ENCODE measurements at places on chromosomes 5 and 9.
A peak's percentile ranks its signal among the peaks of the same experiment; 100 is the strongest.

GRCh38 chr9:129272348-129273025 is 94.4 kb upstream of the IER5L start:
- DNase-seq, result no peak

- DNase-seq, result no peak
Observed at GRCh38 chr9:36169708-36170107, 520 bp downstream of the CCIN start.

DNA sequence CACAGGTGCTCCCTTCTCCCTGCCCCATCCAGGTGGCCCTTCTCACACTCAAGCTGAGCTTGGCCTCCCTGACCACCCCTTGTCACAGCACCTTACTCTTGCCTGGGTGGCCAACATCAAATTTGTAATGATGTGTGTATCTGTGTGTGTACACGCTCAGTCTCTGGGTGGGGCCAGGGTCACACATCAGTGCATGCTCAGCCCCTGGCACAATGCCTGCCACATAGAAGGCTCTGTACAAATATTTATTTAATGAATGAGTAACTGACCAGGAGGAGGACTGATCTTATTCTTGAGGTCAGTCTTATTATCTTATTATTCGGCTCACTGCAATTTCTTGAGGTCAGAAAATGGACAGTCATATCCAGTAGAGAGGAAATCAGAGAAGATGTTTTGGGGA is 41.3 kb upstream of the HAND1 start:
- no peak for DNase-seq

- no peak for DNase-seq
Observed at GRCh38 chr5:135012951-135013391, 21.1 kb downstream of the PITX1 start.

DNA sequence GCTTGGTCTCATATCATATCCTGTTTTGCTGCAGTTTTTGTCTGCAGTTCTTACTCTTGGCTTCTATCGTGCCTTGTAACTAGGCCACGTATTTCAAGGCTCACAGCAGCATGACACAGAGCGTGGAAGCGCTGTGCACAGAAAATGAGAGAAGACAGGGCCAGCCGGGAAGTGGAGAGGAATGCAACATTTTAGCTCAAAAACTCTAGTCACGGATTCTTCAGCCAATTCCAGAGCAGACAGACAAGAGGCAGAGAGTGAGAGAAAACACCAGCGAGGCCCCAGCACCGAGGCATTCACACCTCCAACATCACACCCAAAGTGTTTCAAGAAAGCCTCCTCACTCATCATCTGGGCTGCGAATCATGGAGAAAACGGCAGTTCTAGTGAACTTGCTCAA is 160.8 kb downstream of the DNAH5 start:
- no peak for DNase-seq

DNA sequence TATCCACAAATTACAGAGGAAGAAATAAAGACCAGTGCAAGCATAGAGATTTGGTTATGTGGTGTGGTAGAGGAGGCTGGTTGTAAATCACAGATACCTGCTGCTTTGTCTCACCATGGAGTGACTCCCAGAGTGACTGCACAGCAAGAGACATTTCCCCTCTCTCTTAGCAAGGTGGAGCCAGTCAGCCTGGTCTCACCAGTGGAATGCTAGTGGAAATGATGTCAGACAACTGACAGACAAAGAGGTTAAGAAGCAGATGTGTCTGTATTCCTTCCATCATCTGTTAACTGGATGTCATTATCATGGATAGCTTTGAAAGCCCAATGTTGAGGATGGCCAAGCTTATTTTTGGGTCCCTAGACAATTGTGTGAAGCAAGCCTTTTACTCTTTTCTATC is 509.4 kb upstream of the SEMA6A start:
- no peak for DNase-seq

GRCh38 chr9:93258419-93258817 is 74.5 kb downstream of the WNK2 start:
- DNase-seq, result no peak

DNA sequence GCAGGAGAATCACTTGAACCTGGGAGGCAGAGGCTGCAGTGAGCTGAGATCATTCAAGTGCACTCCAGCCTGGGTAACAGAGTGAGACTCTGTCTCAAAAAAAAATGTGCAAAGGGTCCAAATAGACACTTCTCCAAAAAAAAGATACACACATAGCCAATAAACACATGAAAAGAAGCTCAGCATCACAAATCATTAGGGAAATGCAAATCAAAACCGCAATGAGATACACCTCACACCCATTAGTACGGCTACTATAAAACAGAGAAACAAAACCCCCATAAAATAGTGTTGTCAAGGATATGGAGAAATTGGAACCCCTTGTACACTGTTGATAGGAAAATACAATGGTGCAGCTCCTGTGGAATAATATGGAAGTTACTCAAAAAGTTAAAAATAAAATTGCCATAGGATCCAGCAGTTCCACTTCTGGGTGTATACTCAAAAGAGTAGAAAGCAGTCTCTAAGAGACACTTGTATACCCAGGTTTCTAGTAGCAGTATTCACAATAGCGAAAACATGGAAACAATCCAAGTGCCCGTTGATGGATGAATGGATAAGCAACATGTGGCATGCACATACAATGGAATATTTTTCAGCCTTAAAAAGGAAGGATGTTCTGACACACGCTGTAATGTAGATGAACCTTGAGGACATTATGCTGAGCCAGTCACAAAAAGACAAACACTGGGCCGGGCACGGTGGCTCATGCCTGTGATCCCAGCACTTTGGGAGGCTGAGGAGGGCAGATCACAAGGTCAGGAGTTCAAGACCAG is 57.2 kb upstream of the PPARGC1B start:
- no peak for DNase-seq

DNA sequence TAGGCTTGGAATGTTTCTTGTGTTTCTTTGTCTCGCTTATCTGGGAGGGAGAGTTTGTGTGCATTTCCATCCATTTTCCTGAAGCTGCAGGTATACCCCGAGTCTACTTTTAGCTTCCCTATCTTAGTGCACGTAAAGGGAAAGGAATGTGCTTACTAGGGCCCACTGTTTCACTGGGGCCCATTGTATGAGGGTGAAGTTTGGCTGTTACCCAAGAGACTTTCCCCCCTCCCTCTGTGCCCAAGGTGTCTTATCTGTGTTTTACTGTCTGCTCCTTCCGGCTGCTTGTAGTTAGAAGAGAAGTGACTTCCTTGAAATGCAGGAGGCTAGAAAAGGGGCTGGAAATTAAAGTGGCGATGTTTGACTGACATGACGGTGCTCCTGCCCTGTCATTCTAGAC is 12.1 kb upstream of the BTNL3 start:
- no peak for DNase-seq

GRCh38 chr5:139395844-139396640 is 1.1 kb upstream of the PROB1 start:
- DNase-seq, result no peak

- peak; percentile 21 for DNase-seq
Observed at GRCh38 chr9:29208670-29209069, 1635.4 kb upstream of the C9orf72 start.

- no peak for DNase-seq
Observed at GRCh38 chr5:118561971-118562370, 426.4 kb downstream of the DTWD2 start.
